ENCODE measurements at places on chromosomes 2 and 18.
A peak's percentile ranks its signal among the peaks of the same experiment; 100 is the strongest.

DNA sequence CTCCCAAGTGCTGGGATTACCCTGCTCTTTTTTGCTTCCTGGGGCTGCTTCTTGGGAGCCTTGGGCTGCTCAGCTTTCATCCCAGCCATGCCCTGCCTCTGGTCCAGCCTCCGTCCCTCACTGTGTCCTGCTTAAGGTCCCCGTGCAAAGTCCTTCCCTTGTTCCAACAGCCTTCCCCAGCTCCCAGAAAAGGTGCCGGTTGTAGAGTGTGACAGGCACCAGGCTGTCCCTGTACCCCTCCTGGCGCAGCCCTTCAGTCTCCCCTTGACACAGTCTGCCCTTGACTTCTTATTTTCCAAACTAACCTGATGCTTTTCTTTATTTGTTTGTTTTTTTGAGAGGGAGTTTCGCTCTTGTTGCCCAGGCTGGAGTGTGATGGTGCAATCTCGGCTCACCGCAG, 20.1 kb upstream of the ALPI start:
- no peak for DNase-seq

DNA sequence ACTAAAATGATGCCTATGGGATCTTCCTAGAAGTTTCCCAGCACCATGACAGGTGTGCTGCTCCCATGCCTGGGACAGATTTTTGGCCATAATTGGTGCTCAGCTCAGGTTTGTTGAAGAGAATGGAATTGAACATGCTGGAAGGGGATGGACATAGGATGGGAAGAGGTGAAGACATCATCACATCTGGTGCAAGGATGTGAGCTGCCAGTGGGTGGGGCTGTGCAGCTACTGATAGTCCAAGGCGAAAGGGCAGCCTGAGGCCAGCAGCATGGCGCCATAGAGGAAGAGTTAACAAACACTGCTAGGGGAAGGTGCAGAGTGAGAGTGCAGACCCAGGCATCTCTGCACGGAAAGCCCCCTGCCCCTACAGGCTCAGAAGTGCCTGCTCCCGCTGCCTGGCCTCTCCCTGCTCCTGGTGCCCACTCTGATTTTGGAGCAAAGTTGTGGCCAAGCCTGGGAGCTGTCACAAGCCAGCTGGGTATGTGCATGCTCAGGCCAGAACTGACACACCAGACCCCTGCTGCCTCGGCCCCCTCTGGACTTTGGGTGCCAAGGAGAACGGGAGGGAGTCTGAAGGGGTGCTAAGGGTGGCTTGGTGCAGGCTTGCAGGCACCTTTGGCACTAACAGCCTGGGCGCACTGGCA, 178.6 kb downstream of the ZBTB7C start:
- DNase-seq: peak; percentile 53

- no peak for DNase-seq
These were observed 11.8 kb upstream of the GNLY start for GRCh38 chr2:85682378-85682777.

DNA sequence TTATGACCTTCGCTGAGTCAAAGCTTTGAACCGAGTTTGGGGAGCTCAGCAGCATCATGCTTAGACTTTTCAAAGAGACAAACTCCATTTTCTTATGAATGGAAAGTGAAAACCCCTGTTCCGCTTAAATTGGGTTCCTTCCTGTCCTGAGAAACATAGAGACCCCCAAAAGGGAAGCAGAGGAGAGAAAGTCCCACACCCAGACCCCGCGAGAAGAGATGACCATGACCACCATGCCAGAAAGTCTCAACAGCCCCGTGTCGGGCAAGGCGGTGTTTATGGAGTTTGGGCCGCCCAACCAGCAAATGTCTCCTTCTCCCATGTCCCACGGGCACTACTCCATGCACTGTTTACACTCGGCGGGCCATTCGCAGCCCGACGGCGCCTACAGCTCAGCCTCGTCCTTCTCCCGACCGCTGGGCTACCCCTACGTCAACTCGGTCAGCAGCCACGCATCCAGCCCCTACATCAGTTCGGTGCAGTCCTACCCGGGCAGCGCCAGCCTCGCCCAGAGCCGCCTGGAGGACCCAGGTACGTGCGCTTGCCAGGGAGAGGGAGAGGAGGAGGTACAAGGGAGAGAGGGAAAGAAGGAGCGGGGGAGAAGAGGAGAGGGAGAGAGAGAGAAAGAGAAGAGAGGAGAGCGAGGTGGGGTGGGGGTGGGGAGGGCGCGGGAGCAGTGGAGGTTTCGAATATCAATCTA, at the start of gene DLX1:
TSS of gene DLX1 (plus strand) at position 48 of the 700 bp plus-strand sequence. CDS start at position 219, 171 bp downstream.
- DNase-seq: no peak

DNA sequence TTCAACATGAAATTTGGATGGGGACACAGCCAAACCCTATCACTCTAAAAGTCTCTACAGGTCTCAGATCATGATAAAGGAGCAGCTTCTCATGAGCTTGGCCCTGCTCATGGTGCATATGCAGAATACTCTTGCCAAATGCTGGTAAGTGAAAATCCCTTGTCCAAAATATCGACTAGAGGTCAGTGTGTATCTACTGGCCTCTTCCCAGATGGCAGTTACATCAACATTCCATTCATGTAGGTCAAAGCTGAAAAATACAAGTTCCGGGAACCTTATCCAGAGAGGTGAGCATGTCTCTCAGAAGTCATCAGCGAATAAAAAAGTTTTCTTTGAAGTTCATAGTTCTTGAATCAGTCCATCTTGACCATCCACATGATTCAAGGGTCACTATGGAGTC, 7.6 kb upstream of the NT5C1B start:
- DNase-seq: no peak

DNA sequence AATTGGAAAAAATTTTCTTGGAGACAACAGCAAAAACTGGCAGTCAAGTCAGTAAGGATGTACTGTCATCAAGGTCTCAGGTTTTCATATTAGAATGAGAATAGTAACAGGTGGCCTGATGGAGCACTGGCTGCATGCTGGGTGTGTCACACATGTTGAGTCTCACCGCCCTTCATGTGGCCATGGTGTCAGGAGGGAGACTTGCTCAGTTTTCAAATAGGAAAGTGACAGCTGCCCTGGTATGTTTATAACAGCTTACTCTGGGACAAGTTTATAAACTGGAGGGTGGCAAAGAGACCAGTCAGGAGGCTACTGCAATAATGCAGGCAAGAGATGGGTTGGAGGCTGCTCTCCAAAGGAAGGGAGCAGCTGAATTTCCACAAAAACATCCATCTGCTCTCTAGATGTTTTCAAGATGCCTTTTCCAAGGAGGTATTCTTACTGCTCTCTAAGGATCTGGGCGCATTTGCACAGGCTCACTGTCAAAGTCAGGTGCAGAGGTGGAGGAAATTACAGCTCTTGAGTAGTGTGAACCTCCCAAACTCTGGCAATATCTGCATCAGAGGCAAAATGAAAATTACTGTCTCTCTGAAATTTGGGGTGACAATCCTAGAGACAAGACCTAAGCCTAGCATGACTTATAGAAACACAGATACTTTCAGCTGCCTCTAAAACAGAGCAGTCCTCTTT, 321.9 kb upstream of the RAB12 start:
- no peak for DNase-seq

- no peak for DNase-seq
These were observed 726.5 kb upstream of the RAB6C start for GRCh38 chr2:129252781-129253460.

DNA sequence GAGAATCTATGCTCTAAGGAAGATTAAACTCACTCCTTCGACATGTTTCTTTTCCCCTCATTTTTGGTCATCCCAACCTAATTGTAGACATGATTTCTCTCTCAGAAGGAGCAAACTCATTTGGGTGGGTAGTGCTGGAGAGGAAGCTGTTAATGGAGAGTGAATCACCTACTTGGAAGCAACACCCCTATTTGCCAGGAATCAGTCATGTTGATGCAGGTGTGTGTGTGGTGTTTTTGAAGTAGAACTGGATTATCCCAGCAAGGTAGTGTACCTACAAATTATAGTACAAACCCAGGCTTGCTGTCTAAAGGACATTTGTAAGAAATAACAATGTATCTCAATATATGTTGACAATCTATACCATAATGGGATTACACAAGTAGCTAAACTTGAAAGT, 186.4 kb downstream of the EPHA4 start:
- no peak for DNase-seq

DNA sequence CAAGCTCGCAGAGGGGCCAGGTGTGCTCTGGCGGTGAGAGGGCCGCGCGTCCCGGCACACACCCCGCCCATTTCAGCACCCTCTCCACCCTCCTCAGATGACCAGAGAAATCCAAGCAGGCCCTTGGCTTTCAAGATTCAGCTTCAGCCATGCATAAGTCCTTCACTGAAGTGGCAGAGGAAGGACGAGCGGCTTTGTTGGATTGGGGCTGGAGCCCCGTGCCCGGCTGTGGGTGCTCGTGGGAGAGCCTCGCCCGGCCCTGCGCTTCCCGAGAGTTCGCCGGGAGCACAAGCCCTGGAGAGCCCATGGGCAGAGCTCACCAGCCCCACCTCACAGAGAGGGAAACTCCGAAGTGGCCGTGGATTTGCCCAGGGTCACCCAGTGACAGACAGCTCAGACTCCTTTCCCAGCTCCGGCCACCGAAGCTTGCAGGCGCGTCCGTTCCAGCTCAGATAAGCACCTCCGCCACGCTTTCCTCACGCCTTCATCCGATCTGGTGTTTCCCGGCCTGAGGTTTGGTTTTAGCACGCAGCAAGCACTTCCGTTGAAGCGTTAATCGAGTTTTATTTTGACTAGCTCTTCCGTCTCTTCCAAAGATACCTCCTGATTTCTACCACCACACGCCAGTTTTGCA, 45.6 kb upstream of the MTCL1 start:
- DNase-seq: no peak

GRCh38 chr2:74020702-74021406, 36.1 kb downstream of the TET3 start:
- DNase-seq: peak; percentile 74

DNA sequence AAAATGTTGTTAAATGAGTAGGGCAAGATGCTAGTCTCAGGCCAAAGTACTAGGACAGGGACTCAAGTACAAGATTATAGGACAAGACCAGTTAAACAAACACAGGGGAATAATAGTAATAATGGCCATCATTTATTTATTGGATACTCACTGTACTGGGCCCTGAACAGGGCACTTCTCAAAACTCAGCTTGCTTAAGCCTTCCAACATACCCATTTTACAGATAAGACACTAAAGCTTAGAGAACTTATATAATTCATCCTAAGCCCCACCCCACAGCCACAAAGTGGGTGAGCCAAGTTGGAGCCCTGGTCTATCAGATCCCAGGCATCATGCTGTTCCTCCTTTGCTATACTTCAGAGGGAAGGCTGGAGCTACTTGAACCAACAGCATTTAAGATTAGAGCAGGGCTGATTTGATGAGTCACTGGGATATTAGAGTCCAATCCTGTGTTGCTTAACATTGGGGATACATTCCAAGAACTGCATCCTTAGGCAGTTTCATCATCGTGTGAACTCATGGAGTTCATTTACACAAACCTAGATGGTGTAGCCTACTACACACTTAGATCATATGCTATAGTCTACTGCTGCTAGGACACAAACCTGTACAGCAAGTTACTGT, 153.6 kb downstream of the MTCL1 start:
- DNase-seq: no peak

DNA sequence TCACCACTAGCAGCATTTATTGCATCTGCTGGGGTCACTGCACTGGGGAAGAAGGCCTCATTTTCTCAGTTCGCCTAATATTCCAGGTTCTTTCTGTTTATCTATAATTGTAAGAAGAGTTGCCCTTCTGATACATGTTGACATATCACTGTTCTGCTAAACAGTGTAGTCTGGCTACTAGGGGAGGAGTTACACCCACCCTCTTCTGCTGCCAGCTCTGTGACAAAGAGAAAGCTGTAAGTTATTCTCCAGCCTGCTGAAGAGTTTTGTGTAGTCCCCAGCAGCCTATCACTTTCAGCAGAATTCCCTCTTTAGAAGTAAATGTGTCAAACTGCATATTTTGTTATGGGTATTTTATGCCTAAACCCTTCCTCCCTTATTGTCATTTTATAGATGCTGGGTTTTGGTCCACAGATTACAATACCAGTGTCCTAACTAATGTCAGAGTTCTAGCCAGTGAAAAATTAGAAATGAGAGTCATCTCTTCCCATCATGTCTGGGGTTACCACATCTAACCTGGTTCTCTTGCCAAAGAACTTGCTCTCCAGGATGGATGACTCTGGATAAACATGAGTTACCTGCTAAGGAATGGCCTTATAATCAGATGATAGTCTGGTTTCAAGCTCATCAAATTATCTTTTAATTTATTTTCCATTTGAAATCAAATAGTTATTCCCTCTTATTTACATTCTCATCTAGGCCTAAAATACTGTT, 5.6 kb upstream of the MBOAT2 start:
- DNase-seq: peak; percentile 55

DNA sequence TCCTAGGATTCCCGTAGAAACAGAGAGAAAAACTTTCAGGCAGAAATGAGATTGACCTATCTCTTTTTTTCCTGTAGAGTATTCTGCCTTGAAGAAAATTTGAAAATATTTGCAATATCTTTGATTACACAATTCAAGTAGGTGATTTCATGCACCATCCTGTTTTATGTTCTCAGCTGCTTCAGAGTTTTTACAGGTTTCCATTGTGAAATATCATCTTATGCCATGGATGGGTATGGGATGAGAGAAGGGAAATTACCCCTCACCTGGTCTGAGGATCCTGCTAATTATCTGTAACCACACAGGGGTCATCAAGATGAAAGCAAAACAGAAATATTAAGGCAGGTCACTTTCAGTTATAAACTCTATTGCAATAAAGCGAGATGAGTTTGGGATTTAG, 264.8 kb downstream of the TXNL1 start:
- DNase-seq: no peak

DNA sequence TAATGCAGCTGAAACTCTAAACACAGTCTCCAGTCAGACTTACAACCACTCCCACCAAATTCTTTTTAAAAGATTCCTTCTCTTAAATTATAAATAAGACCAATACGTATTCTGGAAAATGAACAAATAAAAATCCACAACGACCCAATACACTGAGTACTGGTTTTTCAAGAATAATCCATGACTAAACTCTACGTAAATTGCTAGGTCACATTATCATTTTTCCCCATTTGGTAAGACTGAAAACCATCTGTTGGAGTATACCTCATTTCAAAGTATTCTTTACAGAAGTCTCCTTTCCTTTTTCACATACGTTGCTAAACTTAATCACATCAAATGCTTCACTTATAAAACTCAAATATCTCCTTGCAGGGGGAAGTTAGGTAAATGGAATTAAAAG, 6.0 kb downstream of the ZNF516 start:
- DNase-seq: no peak

DNA sequence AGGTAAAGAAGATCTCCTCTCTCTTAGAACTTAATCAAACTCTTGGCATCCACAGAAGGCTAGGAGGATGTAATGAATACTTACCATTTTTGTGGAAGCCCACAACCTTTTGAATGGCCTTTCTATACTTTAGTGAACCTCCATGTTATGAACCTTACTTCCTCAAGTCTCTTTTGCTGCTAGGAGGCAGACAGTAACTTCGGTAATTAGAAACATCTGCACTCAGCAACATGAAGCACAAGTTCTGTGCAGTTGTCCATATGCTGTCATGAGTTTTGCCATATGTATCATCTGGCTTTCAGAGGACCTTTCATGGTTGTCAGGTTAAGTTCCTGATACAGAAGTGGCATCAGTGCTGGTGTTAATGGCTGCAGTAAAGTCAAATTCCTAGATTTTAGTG, 50.4 kb downstream of the PDK1 start:
- DNase-seq: no peak

- no peak for DNase-seq
These were observed 71.0 kb downstream of the AQP4 start for GRCh38 chr18:26794230-26795101.
